LHCN-M2 (cell line): ENCODE measurements at places on chromosomes 13 and 19. TPM values are rescaled to one million over a fixed set of nuclear protein-coding genes. Genes with fewer than 3 reads are reported as not detected.
A peak's percentile ranks its signal among the peaks of the same experiment; 100 is the strongest.

The PTH2 gene
- not detected in 2 replicates for total RNA-seq

DNA sequence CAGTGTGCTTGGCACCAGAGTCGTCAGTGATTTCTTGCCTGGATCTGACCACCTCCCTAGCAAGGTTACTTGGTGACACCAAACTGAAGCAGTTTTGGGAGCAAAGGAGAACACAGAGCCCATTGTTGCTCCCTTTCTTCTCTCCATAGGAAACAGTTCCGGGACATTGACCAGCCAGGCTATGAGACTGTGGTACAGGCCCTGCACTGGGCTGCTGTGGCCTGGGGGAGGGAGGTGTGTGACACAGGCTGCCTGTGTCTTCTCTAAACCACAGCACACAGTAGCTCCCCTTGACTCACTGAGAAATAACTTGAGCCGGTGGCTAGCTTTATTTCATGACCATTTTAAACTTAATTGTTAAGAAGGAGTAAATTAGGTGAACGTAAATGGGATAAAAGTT lies 214.8 kb upstream of the UBL3 start:
- no peak for DNase-seq

DNA sequence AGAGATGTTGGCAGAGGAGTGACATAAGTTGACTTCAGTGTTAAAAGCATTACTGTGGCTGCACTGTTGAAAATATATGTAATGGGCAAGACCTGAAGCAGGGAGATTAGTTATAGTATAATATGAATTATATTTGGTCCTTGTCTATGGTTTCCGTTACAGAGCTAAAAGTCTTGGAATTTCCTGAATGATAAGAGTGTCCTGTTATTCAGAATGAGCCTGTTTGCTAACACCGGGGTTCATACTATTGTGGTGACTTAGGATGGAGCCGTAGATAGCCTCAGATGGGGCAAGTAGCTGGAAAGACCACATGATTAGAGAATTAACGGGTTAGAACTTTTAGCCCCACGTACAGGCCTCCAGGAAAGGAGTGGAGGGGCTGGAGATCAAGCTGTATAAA lies 5.7 kb downstream of the USPL1 start:
- no peak for DNase-seq

GRCh38 chr19:36207605-36208252 lies 6.7 kb downstream of the ZNF565 start:
- no peak for DNase-seq

The RFPL4A gene
- total RNA-seq = not detected in 2 replicates

The C19orf81 gene
- not detected in 2 replicates for total RNA-seq

- no peak for DNase-seq
Observed at GRCh38 chr13:52118595-52118994, 10.3 kb downstream of the NEK5 start.

DNA sequence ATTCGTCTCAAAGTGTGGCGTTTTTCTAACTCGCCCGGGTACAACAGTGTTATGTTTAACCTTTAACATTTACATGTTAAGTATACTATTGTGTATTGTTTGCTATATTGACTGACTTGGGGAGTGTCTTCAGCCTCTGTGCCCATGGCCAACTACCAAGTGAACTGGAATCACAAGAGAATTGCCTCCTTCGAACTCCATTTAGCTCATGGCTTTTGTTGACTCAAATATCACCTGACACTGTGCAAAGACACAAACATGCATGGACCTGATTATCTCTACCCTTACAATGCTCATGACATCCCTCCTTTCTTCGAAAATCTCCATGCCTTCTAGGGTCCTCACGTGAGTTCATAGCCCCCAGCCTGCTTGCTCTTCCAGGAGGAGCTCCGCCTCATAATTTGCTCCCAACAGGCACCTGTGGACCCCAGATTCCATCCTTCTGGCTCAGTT lies 704 bp downstream of the ZNF814 start:
- DNase-seq = no peak

The WBP4 gene
- total RNA-seq = 9.2 and 11.7 TPM in 2 replicates

The SHANK1 gene
- 3.6 and 6.3 TPM in 2 replicates for total RNA-seq

- DNase-seq = no peak
Observed at GRCh38 chr13:100014621-100015020, 33.0 kb downstream of the ZIC2 start.

- no peak for DNase-seq
Observed at GRCh38 chr19:46000491-46001246, 5.4 kb downstream of the CCDC61 start.

GRCh38 chr19:4578552-4579248 lies 19.2 kb upstream of the SEMA6B start:
- DNase-seq = no peak

The DOCK9 gene
- 69.2 and 100 TPM in 2 replicates for total RNA-seq

GRCh38 chr19:33071887-33072286 lies 7.2 kb upstream of the RHPN2 start:
- DNase-seq = no peak

GRCh38 chr13:79658333-79658975 lies 177.5 kb downstream of the NDFIP2 start:
- DNase-seq = no peak

DNA sequence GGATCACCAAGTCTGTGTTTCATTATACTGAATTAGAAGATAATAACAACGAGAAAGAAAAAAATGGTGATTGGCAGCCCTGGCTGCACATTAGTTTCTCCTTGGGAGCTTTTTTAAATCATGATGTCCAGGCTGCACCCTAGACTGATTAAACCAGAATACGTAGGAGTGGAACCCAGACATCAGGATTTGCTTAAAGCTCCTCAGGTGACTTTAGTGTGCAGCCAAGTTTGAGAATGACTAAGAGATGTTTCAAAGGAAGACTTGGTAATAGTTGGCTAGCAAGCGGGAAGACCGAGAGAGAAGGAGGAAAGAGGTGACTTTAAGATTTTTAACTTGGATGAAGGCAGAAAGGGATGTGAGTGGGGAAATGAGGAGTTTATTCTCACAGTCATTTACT lies 71.4 kb upstream of the SERP2 start:
- DNase-seq = no peak

GRCh38 chr13:25501231-25501630 lies 129.5 kb downstream of the ATP8A2 start:
- no peak for DNase-seq

DNA sequence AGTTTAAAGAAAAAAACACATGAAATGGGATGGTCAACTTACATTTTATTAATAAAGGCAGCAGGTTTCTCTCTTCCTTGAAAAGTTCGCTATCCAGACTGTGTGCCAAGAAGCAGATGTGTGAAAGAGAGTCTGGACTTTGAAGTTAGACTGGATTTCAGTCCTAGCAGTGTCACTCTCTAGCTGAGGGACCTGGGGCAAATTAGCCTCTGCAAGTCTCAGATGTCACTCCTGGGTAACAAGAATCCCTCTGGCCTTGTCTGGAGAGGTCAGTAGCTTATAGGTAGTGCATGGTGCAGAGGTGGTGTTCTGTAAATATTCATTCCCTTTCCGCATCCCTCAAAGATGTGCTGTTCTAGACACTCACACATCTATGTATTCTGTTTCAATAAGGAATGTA lies 187.6 kb upstream of the RNF113B start:
- no peak for DNase-seq

The SPATA13 gene
- 9.4 and 12.1 TPM in 2 replicates for total RNA-seq

DNA sequence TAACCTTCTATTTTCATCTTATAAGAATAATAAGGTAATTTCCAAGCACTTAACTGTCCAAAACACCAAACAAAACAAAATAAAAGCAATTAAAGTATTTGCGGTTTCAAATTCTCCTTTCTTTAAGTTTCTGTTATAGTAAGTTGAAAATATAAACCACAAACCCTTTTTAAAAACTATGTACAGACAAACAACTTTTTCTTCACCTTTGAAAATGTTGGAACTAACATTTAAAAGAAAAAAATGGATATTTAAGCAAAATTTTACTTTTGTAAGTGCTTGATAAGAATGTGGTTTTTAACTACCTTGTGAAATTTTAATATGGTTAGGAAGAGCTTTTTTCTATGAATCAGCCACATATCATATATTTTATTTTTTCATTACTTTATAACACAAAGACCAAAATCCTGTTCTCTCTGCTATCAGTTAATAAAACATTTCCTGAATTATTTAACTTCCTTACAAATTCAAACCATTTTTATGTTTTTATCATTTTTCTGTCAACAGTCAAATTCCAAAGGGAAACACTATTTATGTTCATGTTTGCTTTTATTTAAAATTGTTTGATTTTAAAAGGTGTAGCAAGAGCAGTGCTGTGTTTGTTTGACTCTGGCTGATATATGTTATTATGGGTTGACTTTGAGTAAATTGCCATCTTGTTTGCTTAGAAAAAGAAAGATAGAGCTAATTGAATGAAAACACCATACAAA lies 554.1 kb upstream of the KLHL1 start:
- no peak for DNase-seq

DNA sequence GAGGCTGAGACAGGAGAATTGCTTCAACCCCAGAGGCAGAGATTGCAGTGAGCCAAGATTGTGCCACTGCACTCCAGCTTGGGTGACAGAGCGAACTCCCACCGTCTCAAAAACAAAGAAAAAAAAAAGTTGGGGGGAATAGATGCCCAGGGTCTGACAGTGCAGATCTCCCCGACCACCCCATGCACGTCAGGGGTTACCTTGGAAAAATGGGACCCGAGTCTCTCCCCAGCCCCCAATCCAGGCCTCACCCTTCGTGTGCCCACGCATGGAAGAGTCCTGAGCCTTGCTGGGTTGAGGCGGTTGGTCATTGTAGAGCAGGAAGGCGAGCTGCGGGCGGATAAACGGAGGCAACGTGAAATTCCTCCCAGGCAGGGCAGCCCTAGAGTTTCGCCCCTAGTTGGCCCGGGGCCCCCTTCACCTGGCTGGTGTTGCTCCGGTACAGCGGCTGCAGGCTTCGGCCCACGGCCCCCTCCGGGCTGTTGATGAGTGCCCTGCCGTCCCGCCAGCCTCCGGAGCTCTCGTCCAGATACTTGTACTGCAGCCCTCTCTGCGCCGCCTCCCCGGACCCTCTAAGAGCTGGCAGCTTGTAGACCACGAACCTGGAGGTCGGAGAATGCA lies 588 bp downstream of the DNASE2 start:
- DNase-seq = no peak

GRCh38 chr13:78409172-78409571 lies 194.2 kb downstream of the POU4F1 start:
- DNase-seq = no peak

DNA sequence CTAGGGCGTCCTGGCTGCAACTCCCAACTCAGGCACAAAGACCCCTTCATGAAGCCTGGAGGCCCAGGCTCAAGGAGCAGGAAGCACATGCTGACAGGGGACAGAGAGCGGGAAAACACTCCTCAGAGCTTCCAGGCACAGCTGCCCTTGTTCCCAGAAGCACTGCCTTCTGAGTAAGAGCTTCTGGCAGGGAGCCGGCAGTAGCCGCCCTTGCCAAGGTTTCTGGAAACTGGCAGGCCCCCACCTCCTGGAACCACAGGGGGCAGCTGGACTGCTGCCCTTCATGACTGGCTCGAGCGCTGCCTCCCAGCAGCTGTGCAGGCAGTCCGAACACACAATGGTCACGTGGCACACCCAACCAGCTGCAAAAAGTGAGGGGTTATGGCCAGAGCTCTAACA lies 33.6 kb upstream of the EPHX3 start:
- peak; percentile 99 for DNase-seq

The FAM216B gene
- not detected in 2 replicates for total RNA-seq

GRCh38 chr13:38830442-38831045 lies 143.7 kb downstream of the FREM2 start:
- DNase-seq = peak; percentile 11

GRCh38 chr19:13873834-13874515 lies 3.0 kb upstream of the NANOS3 start:
- DNase-seq = no peak

- DNase-seq = peak; percentile 88
Observed at GRCh38 chr13:30577401-30577852, 40.3 kb upstream of the USPL1 start.

GRCh38 chr19:18021121-18021755 lies 13.3 kb downstream of the ARRDC2 start:
- DNase-seq = peak; percentile 79

DNA sequence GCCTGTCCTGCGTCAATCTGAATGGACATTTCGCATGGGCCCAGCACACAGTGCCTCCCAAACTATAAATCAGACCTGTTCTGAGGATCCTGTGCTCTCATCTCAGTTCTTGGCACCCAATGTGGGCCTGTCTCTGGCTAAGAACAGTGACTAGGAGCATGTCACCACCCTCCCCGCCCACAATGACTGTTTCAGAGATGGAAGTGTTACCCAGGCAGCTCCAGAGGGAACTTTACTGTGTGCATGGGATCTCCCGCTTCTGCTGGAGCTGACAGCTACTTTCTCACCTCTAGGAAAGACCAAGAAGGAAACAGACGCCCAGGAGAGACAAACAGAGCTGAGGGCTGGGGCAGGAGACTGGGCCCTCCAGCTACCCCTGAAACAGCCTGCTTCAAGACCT lies 45.0 kb downstream of the KCTD15 start:
- DNase-seq = no peak

The P2RY11 gene
- total RNA-seq = 2.8 and 3.5 TPM in 2 replicates

GRCh38 chr19:48390188-48391099 lies 907 bp downstream of the KDELR1 start:
- peak; percentile 57 for DNase-seq

DNA sequence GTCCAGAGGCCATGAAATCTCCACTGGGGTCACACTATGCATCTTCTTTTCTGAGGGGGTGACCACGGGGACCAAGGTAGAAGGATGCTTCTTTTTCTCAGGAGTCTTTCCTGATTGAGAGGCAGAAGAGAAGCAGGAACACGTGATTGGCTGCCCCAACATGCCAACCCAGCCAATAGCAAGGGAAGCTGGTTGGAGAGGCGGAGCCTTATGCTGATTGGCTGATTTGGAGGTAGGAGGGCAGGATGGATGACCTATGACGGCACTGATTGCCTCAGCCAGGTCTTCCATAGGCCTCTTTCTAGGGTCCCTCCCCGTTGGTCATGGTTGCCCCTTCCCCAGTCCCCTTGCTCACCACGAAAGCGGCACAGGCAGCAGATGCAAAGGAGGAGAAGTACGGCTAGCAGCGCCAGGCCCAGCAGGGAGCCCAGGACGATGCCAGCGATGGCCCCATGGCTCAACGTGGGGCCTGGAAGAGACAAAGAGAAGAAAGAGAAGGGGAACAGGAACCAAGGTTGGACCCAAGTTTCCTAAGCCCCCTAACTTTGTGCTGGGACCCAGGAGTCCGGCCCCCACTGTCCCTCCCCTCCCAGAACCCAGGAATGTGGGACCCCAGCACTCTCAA lies 8.0 kb downstream of the VSIG10L start:
- DNase-seq = no peak

- DNase-seq = peak; percentile 92
Observed at GRCh38 chr19:3434630-3435553, 45.4 kb downstream of the SMIM24 start.

DNA sequence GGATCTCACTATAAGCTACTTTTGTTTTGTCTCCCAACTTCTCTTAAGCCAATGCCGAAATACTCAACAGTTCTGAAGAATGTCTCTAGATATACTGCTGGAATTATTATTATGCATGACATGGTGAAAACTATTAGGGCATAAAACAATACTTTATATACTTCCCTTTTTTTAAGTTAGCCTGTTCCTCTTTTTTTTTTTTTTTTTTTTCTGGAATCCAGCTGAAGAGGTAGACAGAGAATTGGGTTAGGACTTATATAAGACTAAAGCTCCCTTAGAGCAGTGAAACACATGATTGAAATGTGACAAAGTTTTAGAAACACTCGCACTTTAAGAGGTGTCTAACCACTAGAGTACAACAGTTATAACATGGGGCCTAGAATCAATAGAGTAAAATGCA lies 850.9 kb upstream of the PCDH9 start:
- no peak for DNase-seq

GRCh38 chr19:55389386-55390317 lies 3.9 kb downstream of the RPL28 start:
- DNase-seq = no peak
